ENCODE measurements at places on chromosomes 11 and 22.

- DNase-seq: no peak
Observed at GRCh38 chr11:40032331-40032730, 1427.1 kb downstream of the LRRC4C start.

DNA sequence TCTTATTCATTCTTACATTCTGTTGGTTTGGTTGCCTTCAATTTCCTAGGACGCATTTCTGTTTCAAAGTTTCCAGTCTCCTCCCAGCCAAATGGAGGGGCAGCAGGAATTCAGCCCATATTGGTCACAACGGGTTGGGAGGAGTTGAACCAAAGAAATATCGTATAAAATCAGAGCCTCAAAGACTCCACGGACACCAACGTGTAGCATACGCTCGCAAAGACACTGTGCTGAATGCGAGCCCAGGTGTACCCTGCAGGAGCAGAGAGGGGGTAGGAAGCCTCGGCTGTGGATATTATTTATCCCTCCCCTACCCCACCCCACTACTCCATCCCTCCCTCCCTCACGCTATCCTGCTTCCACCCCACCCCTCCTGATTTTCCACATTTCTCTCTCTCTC is 15.5 kb upstream of the CCND1 start:
- DNase-seq: no peak

GRCh38 chr11:61892085-61892370 is 683 bp upstream of the FADS3 start:
- DNase-seq: no peak

DNA sequence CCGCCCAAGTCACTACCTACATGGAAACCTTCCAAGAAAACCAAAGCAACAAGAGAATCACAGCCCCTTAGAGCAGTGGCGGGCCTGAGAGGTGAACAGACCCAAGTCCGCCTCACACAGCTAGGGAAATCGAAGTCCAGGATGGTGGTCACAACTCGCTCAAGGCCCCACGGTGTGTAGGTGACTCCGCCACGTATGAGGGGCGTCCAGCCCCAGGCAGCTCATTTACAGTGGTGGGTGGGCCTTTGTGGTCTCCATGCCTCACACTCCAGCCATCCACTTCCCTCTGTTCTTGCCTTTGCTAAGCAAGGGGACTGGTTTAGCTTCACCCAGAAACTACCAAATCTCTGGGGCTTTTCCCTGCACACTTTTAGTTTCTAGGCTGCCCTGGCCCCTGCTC is 9.7 kb upstream of the TCF20 start:
- DNase-seq: no peak

DNA sequence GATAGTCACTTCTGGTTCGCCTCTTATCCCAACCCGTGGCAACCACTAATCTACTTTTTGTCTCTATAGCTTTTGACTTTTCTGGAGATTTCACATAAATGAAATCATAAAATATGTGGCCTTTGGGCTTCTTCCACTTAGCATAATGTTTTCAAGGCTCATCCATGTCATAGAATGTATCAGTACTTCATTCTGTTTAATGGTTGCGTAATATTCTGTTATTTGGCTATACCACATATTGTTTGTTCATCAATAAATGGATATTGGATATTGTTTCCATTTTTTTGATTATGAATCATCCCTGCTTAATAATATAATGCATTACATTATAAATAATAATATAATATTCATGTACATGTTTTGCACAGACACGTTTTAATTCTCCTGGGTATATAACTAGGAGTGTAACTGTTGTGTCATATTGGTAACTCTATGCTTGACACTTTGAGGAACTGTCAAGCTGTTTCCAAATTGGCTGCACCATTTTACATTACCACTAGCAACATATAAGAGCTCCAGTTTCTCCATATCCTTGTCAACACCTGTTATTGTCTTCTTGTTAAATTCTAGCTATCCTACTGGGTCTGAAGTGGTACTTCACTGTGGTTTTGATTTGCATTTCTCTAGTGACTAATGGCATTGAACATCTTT is 181.5 kb downstream of the CADM1 start:
- no peak for DNase-seq

All from activated CD8-positive, alpha-beta memory T cell treated with anti-CD3 and anti-CD28 coated beads, Interleukin-2, amount 50 U/mL, for 4 hours (primary cell).